Lower lobe of right lung (tissue), 2 donors: ENCODE measurements at places on chromosomes 5 and 9.

GRCh38 chr5:14416621-14417275 is 164.8 kb upstream of the OTULINL start:
- no peak for DNase-seq

- DNase-seq: no peak
These were observed 4.8 kb upstream of the CCIN start for GRCh38 chr9:36164372-36164771.

DNA sequence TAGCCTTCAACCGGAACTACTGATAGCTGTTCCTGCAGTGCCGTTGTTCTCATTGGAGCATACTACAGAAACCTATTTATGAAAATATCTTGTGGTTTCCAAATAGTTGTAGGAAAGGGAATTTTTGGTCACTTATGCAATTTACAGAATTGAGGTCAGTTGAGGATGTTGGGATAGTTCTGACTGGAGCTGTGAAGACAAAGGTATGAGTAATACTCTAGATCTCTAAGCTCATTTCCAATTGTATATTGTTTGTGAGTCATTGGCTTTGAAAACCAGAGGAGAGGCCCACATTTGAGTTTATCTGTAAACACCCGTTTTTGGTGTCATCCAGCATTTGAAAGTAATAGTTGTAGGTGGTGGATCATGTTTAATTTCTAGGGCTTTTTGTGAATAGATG is 561.3 kb upstream of the WWC1 start:
- DNase-seq: no peak

DNA sequence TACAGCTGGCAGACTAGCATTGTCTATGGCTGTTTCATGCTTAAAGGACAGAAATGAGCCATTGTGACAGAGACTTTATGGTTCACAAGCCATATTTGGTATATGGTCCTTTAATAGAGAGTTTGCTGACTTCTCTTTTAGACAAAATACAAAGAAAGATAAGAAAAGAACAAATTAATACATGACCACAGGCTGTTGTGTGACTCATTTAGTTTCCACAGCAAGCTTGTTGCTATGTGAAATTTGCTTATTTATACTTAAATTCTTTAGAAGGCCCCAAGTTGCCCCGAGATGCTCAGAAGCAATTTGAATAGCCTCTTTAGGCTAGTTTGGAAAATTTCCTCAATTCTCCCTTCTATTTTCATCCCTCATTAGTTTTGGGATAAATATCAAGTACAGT is 315.3 kb upstream of the RPS23 start:
- DNase-seq: no peak

GRCh38 chr9:16407617-16408016 is 462.9 kb downstream of the BNC2 start:
- DNase-seq: no peak

DNA sequence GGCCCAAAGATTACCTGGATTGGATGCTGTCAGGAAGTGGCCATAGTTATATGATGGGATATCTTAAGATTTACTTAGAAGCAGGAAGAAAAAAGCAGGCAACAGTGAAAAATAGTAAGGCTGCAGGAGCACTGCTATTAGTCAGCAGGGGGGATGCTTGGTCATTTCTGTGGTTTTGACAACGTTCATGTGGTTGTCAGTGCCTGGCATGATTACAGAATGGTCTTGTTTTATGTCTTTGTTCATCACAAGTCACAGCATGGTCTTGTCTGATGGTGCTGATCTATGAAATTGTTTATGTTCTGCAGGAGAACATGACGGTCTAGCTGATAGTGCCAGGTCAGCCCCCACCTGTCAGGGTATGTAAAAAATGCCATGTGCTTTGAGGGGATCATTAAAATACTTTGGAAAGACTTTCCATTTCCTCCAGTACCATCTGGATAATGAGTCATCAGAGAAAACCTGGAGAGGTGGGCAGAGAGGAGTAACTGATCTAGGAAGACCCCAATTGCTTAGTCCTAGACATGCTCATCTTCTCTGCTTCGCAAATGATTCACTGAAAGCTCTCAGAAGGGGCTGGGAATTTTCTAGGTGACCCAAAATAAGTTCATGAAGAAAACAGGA is 48.5 kb downstream of the PLGRKT start:
- no peak for DNase-seq

DNA sequence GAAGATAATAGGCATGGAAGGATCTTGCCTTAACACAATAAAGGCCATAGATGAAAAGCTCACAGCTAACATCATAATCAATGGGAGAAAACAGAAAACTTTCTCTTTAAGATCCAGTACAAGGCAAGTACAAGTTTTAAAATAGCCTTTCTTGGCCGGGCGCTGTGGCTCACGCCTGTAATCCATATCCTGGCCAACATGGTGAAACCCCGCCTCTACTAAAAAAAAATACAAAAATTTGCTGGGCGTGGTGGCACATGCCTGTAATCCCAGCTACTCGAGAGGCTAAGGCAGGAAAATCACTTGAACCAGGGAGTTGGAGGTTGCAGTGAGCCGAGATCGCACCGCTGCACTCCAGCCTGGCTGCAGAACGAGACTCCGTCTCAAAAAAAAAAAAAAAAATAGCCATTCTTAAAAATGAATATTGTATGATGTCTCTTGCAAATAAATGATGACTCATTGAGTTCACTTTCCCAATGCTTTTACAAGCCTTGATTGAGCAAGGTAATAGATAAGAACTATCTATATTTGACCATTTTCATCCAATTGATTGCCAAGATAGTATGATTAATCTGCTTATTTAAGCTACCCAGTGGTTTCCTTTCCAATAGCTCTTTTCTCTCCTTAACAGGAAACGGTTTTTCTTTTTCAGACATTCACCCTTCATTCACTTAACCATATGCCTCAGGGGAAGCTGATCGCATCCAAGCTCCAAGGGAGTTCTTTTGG is 15.8 kb downstream of the CCDC152 start:
- DNase-seq: no peak

GRCh38 chr9:33946779-33947535 is 101.7 kb downstream of the UBAP2 start:
- no peak for DNase-seq
